ENCODE measurements at places on chromosomes 5 and 9. TPM values are rescaled to one million over a fixed set of nuclear protein-coding genes. Genes with fewer than 3 reads are reported as not detected.

Gene C8G
- 10.8 TPM for total RNA-seq

- no peaks in the 10 kb centered on the region for H3K4me1 ChIP-seq
- H3K27ac ChIP-seq: no peak overlapping the region
- no peaks in the 10 kb centered on the region for H3K27me3 ChIP-seq
- no peaks in the 10 kb centered on the region for H3K36me3 ChIP-seq
These were observed 597.0 kb downstream of the EBF1 start for GRCh38 chr5:158502686-158503085.

- H3K4me3 ChIP-seq: no peak overlapping the region
- H3K27ac ChIP-seq: no peak overlapping the region
- DNase-seq: peak; percentile 2
- H3K36me3 ChIP-seq: no peaks in the 10 kb centered on the region
- H3K27me3 ChIP-seq: no peaks in the 10 kb centered on the region
These were observed 25.4 kb downstream of the ADAMTS16 start for GRCh38 chr5:5165541-5166002.

- no peak for DNase-seq
- H3K27ac ChIP-seq: no peak overlapping the region
- H3K4me3 ChIP-seq: no peak overlapping the region
- H3K27me3 ChIP-seq: no peaks in the 10 kb centered on the region
These were observed 16.9 kb downstream of the CDH9 start for GRCh38 chr5:27021471-27021870.

GRCh38 chr5:33339413-33339812 lies 101.4 kb upstream of the TARS1 start:
- H3K4me1 ChIP-seq: no peaks in the 10 kb centered on the region
- H3K4me3 ChIP-seq: no peak overlapping the region
- H3K27ac ChIP-seq: no peak overlapping the region
- no peak for DNase-seq
- no peaks in the 10 kb centered on the region for H3K36me3 ChIP-seq
- H3K27me3 ChIP-seq: no peaks in the 10 kb centered on the region

DNA sequence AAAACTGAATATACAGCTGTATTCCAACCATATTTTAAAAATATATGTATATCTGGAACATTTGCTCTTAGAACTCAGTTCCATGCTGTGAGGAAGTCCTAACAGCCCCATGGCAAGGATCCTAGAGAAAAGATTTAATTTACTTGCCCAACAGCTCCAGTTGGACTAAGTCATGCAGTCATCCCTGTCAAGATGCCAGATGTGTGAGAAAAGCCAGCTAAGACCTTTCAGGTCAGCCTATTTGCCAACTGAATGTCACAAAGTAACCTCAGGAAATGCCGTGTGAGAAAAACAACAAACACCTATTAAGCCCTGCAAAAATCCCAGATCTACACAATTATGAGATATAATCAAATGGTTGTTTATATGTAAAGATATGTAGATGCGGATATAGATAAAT lies 416.3 kb downstream of the NR2F1-AS1 start:
- peaks cover 43% of the 10 kb centered on the region for H3K27me3 ChIP-seq
- no peak overlapping the region for H3K4me3 ChIP-seq
- no peaks in the 10 kb centered on the region for H3K36me3 ChIP-seq
- no peak overlapping the region for H3K27ac ChIP-seq

DNA sequence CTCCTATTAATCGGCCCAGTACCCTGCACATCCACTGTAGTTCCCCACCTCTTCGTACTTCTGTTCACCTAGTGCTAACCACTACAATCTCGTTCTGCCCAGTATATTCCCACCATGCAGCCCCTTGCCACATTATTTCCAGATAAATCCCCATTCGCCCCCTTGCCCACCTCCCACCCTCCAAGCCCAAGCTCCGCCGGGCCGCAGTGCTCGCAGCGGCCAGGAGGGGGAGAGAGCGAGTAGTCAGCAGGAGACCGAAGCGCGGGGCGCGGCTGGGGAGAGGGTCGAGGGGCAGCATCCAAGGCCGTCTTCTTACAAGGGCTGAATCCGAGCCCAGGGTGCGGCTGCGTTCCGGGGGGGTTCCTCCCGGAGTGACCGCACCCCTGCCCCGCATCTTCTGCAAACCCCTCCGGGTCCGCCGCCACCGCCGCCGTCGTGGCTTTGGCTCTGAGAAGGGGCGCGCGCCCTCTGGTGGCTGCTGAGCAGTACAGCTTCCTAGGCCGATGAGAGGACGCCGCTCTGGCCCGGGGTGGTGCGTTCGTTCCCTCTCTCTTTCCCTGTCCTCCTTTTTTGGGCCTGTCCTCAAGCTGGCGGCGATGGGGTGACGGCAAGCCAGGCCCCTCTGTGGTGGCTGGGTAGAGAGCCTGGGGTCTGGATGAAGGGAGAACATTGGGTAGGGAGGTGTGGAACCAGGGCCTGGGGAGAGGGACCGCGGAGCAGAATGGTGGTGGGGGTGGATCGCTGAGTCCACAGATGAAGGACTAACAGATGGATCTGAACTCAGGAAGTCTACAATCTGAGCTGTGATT lies 30.0 kb upstream of the PSD2 start:
- peak overlapping the region; percentile 49 for H3K4me3 ChIP-seq
- peaks cover 12% of the 10 kb centered on the region for H3K4me1 ChIP-seq
- H3K27me3 ChIP-seq: peaks cover 16% of the 10 kb centered on the region
- DNase-seq: peak; percentile 90

Data from cardiac muscle cell (in vitro differentiated cells and primary cell).